NCI-H1092 (cell line): ENCODE measurements at places on chromosomes 1 and 21.
A peak's percentile ranks its signal among the peaks of the same experiment; 100 is the strongest.

GRCh38 chr1:236455243-236455642 is 61.2 kb downstream of the EDARADD start:
- no peak for DNase-seq

DNA sequence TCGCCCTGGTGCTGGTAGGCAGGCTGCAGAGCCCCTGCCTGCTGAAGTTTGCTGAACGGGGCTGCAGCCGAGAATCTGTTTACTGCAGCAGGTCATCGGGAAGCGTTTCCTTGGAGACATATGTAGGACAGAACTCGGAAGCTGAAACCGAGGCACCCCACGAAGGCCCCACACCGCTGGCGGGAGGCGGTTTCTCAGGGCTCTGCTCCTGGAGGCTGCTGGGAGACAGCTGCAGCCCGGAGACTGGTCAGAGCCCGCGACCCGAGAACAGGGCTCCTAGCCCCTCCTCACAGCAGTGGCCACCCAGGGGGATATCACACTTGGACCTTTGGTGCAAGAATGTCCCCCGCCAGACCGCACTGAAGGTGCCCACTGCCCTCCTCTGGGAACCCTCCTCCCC is 12.7 kb upstream of the PLCH2 start:
- no peak for DNase-seq

DNA sequence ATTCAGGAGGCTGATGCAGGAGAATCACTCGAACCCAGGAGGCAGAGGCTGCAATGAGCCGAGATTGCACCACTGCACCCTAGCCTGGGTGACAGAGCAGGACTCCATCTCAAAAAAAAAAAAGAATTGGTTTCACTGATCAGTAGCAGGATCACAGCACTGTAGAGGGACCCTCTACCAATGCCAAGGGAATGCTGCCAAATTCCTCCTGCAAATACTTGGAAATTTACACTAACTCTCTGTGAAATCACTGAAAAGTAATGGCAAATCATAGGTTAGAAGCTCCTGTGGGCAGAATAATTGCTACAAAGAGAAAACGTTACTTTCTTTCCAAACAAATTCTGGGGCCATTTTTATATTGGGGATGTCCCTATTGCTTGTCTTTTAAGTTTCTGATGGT is 6.7 kb upstream of the GPR25 start:
- DNase-seq = no peak

- no peak for DNase-seq
Measured at GRCh38 chr1:239457491-239458143, 71.2 kb downstream of the CHRM3 start.

GRCh38 chr1:15095496-15095875 is 58.1 kb upstream of the TMEM51 start:
- DNase-seq = no peak

DNA sequence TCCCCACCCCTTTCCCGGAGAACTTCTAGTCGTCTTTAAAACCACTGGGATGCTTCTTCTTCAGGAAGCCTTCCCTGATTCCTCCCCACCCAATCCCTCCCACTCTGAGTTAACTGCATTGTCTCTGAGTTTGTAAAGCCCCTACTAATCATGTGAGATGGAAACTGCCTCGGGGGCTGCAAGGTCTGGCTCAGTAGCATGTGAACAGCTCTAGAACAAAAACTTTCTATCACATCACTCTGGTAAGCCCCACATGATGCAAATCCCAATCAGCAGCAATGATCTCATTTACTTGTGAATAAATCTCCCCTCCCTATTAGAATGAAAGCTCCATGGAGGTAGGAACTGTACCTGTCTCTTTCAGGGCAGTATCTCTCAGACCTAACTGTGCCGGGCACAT is 141.0 kb upstream of the JUN start:
- DNase-seq = no peak

DNA sequence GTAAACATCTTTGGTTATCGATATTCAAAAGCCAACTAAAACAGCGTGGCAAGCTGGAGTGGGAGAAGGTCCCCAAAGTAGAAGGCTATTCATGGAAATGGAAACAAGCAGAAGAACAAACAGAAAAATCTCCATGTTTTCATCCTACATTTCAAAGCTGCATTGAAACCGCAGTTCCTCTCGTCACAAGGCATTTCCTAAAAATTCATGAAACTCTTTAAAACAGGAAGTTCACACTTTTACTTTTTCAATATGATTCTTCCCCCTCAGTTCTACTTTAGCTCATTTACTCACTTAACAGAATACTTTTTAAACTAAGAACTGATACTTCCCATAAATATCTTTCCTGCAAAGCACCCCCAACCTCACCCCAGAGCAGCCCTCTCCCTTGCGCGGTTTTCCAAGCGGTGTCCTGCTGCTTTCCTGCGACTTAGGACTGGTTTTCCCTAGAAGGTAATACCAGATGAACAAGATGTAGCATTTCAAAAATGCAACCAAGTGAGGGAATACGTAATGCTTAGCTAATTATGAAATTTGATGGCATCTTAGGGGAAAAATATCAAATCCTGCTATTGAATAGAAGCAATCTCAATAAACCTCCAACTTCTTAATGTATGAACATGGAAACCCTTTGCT is 228.3 kb upstream of the PKN2 start:
- DNase-seq = no peak

- DNase-seq = no peak
Measured at GRCh38 chr1:33848205-33848937, 15.5 kb upstream of the HMGB4 start.

DNA sequence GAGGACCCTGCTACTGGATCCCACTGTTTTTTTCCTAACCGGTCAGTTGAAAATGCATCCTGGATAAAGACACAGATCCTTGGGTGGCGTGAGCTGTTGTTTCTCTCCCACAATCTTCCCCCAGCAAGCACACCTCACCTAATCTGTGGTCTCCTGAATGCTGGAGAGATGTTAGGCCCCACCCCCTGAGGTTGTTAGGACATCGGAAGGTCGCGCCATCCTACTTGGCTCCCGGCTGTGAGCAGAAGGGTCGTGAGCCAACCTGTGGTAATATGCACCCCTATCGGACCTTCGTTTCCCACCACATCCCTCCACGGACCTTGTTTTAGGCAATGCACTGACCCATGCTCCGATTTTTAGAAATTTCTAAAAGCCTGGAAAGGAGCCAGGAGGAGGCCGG is 89.9 kb upstream of the IPO9 start:
- DNase-seq = no peak

DNA sequence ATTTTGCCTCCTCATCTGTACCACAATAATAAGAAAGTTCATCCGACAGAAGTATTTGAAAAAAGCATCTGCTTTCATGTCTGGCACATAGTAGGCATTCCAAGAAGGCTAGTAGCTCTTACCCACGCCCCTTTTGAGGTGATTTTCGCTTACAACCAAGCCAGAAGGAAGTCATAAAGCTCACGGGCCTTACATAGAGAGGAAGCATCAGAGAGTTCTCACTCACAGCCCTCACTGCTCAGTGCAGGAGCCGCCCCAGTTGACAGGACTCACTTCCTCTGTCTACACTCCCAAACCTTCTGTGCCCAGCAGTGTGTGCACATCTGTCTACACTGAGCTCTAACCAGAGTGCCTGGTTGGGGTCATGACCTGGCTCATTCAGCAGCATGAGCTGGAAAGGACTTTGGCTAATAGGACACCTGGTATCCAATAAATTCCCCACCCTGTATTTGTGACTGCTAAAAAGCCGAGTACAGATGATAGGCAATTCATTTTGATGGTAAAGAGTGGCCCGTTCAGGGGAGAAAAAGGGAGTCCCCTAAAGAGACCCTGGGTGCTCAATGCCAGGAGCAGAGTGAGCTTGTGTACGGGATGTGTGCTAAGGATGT is 36.8 kb upstream of the DUSP10 start:
- no peak for DNase-seq

DNA sequence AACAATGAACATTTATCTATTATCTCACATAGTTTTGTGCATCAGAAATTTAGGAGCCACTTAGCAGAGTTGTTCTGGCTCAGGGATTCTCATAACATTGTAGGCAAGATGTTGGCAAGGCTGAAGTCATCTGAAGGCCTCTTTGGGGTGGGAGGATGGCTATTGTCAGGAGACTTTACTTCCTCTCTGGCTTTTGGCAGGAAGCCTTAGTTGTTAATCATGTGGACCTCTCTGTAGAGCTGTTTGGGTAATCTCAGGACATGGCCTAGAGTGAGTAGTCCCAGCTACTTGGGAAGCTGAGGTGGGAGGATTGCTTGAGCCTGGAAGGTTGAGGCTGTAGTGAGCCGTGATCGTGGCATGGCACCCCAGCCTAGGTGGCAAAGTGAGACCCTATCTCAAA is 40.2 kb downstream of the RASAL2 start:
- DNase-seq = no peak

- DNase-seq = no peak
Measured at GRCh38 chr1:44060830-44061267, 29.6 kb upstream of the SLC6A9 start.

- no peak for DNase-seq
Measured at GRCh38 chr1:75937034-75937433, 4.8 kb upstream of the ASB17 start.

DNA sequence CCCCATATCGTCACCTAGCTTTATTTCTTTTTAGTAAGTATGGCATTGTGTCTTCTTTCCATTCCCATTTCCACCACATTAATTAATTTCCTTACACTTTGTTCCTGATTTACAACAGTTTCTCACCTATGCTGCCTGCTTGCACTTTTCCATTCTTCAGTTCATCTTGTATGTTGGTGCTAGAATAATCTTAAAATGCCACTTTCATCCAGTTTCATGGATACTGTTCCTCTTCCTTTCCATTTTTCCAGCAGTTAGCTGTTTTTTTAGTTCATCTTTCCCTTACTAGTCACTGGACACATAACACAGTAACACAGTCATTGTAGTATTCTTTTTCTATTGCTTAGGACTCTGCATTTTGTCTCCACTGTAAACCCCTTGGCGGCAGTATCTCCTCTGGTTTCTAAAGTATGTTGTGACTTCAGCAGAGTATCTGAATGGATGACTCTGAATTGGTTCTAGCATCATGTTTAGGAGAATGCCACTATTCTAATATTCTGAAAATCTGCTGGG is 2.1 kb downstream of the CDC7 start:
- DNase-seq = no peak

GRCh38 chr21:34884346-34884929 is 164.7 kb downstream of the RUNX1 start:
- DNase-seq = no peak

- no peak for DNase-seq
Measured at GRCh38 chr1:234773936-234774677, 164.1 kb upstream of the IRF2BP2 start.

GRCh38 chr1:171954361-171954760 is 113.1 kb downstream of the DNM3 start:
- DNase-seq = no peak

DNA sequence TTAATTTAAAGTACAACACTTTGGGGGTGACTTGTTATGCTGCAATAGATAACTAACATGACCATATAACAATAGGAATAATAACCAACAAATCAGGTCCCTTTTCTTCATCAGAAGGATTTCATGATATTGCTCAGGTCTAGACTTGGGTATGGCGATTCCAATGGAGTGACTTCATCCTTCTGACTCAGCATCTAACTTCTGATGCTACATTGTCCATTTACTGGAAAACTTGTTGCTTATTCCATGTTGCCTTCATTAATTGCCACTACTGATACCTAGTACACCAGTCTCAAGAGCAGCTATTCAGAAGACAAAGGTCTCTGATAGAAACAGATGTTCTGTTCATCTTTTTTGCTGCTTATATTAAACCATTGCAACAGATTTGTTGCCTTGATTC is 324.3 kb downstream of the TGFB2 start:
- no peak for DNase-seq

DNA sequence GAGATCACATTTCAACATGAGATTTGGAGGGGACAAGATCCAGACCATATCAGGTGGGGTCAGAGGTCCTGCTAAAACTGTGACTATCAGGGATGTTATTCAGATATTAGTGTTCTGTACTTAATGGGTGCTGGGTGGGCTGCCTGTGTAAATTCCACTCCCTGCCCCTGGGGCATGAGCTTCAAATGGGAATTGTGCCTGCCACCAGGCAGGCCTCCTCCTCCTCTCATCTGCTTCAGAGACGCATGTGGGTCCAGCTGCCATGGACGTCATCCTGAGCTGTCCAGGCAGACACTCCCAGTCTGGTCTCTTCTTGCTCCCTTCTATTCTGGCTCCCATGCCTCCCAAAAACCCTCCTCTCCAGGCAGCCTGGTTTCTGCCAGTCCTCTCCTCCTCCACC is 10.4 kb downstream of the QSOX1 start:
- no peak for DNase-seq

GRCh38 chr1:21865943-21866706 is 54.1 kb downstream of the LDLRAD2 start:
- DNase-seq = peak; percentile 40

DNA sequence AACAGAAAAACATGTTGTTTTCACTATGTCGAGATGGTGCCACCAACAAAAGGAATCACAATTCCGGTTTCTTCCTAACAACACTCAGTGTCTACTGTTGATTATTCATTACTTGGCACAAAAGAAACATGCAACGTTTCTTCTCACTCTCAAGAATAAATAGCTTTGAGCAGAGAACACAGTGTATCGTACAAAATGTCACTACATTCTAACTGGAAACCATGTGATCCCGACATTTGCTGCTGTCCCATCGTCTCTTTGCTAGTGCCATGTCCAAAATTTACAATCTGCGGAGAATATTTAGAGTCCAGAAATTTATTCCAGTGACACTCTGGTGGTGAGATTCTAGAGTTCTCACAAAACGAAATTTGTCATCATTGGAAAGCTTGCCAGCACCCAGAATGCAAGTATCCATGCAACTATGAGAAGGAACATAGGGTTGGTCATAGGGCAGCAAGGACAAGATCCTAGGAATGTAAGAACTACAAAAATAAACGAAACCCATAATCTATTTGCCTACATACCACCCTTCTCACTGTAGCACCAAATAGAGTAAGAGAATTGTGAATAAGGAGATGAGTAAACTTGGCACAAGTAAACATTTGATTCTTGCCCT is 505.1 kb downstream of the LTN1 start:
- no peak for DNase-seq

GRCh38 chr1:216498277-216498676 is 75.0 kb upstream of the USH2A start:
- DNase-seq = no peak

- no peak for DNase-seq
Measured at GRCh38 chr1:18302788-18303413, 177.8 kb upstream of the KLHDC7A start.

DNA sequence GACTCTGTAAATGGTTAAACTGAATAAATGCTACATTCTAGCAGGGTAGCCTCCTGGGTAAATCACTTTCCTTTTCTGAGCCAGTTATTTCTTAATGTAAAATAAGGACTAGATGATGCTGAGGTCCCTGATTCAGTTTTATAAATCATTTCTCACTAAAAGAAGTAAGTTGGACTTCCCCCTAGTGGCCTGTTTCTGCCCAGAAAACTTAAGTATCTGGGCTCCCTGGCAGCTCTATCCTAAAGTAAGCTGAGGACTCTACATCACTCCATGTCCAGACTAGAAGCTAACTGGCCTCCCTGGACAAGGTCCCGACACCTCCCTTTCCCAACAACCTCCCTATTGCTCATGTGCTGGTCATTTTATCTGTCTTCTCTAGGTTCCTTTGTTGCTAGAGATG is 3.0 kb downstream of the GPN2 start:
- DNase-seq = peak; percentile 7
